ENCODE measurements at places on chromosomes 6 and 20. TPM values are rescaled to one million over a fixed set of nuclear protein-coding genes. Genes with fewer than 3 reads are reported as not detected.
A peak's percentile ranks its signal among the peaks of the same experiment; 100 is the strongest.

DNA sequence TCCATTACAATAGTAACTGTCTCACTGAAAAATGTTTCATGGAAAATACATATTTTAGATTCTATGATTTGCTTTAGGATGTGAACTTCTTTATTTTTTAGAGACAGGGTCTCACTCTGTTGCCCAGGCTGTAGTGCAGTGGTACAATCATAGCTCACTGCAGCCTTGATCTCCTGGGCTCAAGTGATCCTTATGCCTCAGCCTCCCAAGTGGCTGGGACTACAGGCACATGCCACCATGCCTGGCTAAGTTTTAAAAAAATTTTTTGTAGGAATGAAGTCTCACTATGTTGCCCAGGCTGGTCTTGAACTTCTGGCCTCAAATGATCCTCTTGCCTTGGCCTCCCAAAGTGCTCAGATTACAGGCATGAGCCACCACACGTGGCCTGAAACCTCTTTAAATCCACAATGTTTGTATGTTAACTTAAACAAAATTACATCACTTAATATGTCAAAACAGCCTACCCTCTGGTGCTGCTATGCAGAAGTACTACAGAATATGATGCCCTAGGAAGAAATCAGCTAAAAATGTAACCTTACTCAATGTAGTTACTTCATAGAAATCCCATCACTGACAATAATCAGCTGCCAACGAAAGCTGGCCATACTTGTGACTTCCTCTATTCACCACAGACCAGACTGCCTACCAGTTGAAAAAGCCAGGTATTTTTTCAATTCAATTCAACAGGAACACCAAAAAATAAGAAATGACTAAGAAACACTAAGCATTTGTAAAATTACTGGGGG, 17.6 kb downstream of the EEF1A1 start:
- H3K4me1 ChIP-seq, result no peaks in the 10 kb centered on the region
- no peaks in the 10 kb centered on the region for H3K27me3 ChIP-seq
- H3K4me3 ChIP-seq, result no peak overlapping the region
- peaks cover 13% of the 10 kb centered on the region for H3K36me3 ChIP-seq
- DNase-seq, result no peak
- no peak overlapping the region for H3K27ac ChIP-seq

- no peaks in the 10 kb centered on the region for H3K27me3 ChIP-seq
- peak; percentile 84 for DNase-seq
- no peaks in the 10 kb centered on the region for H3K36me3 ChIP-seq
- no peak overlapping the region for H3K27ac ChIP-seq
- peak overlapping the region; percentile 50 for H3K4me3 ChIP-seq
These were observed 41.1 kb upstream of the PTGIS start for GRCh38 chr20:49608752-49609670.

GRCh38 chr6:13013681-13014503, 297.3 kb downstream of the PHACTR1 start:
- peak; percentile 62 for DNase-seq
- H3K36me3 ChIP-seq, result no peaks in the 10 kb centered on the region
- peak overlapping the region; percentile 79 for H3K4me3 ChIP-seq
- H3K27me3 ChIP-seq, result peaks cover 57% of the 10 kb centered on the region

GRCh38 chr6:83341765-83342164, 89.1 kb downstream of the ME1 start:
- no peaks in the 10 kb centered on the region for H3K27me3 ChIP-seq
- H3K4me3 ChIP-seq, result no peak overlapping the region
- no peak overlapping the region for H3K27ac ChIP-seq
- no peaks in the 10 kb centered on the region for H3K36me3 ChIP-seq
- DNase-seq, result no peak

DNA sequence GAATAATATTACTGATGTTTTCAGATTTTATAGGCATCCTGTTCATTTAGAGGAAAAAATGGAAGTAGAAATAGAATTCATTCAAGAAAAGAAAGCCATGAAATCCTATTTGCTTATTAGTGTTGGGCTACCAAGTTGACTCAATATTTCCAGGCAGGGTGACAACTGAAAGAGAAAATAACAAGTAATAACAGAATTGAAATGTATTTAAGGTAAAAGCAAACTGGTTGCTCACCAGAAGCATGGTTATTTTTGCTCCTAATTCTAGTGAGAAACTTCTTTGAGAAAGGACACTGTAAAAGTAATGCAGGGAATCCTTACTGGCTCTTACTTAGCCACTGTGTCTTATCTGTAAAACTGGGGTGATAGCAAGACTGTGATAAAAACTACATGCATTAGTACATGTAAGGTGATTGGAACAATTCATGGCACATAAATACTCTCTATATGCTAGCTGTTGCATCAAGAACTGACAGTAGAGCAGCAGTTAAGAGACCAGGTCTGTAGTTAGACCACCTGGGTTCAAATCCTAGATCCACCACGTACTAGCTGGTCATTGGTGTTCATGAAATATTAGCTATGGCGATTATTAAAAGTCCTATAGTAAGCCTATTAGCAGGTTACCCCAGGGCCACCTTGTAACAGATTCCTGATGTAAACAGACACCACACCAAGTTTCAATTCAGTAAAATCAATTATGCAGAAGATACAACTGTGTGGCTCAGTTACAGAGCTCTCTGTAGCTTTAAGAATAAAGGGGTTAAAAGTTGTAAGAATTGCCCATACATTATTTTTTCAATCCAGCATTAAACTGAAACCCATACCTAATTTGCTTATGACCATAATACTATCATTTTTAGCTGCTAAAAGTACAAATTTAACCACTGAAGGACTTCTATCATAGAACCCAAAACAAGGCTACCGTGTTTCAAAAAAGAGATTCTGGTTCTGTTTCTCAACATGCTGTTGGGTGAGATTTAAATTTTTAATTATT, 159.2 kb upstream of the COL21A1 start:
- H3K36me3 ChIP-seq, result no peaks in the 10 kb centered on the region
- no peaks in the 10 kb centered on the region for H3K27me3 ChIP-seq
- H3K27ac ChIP-seq, result no peak overlapping the region

TFAP2A gene
- not detected for total RNA-seq
